ENCODE measurements at places on chromosomes 1 and 21.

- DNase-seq, result no peak
Measured at GRCh38 chr1:33045246-33045645, 8.6 kb upstream of the AK2 start.

DNA sequence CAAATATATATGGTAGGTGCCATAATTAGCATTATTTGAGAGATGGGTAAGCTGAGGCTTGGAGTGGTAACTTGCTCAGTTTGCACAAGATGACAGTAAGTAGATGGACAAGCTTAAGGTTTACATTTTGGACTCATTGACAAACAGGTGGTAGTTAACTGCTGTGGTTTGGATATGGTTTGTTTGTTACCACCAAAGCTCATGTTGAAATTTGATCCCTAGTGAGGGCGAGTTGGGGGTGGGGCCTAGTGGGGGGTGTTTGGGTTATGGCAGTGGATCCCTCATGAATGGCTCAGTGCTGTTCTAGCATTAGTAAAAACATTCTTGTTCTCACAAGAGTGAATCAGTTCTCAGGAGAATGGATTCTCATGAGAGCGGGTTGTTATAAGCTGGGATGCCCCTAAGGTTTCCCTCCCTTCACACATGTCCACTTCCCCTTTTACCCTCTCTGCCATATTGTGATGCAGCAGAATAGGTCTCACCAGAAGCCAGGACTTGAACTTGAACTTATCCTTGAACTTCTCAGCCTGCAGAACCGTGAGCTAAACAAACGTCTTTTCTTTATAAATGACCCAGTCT, 6.6 kb upstream of the PRRX1 start:
- no peak for DNase-seq

DNA sequence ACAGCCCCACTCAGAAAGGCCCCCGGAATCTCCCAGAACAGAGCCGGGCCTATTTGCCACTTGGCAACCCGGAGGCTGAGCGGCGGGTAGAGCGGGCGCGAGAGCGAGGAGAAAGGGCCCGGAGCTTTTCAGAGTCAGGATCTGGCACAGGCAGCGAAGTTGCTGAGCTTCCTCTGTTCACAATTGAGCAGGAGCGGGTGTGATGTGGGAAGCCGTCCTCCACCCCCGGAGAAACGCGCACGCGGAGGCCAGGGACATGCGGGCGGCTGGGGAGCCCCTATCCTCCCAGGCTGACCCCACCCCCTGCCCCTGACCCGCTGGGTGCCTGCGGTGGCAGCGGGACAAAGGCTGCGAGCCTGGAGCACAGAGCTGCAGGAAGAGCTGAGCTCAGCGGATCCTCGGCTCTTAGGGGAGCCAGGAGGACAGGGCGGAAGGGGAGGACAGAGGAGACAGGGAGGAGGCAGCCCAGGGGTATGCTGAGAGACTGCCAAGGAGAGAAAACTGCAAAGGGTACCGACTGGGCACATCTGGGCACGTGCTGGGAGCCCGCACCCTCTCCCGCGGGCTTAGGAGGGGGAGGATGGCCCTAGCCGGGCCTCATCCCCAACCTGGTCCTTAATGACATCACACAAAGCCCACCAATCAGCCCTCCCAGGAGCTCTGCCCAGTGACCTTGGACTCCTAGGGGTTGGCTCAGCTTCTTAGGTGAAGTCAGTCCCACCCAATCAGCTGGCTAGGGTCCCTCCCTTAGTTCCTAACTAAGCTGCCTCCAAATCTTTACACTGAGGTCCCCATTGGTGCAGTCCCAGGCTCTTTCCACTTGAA, 9.3 kb downstream of the KIF21B start:
- no peak for DNase-seq

DNA sequence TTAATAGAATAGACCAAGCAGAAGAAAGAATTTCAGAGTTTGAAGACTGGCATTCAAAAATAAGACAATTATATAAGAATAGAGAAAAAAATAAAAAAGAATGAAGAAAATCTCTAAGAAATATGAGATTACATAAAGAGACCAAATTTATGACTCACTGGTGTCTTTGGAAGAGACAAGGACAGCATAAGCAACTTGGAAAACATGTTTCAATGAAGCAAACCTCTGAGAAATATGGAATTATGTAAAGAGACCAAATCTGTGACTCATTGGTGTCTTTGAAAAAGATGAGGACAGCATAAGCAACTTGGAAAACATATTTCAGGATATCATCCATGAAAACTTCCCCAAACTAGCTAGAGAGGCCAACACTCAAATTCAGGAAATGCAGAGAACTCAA, 60.4 kb upstream of the LYPLAL1 start:
- no peak for DNase-seq

DNA sequence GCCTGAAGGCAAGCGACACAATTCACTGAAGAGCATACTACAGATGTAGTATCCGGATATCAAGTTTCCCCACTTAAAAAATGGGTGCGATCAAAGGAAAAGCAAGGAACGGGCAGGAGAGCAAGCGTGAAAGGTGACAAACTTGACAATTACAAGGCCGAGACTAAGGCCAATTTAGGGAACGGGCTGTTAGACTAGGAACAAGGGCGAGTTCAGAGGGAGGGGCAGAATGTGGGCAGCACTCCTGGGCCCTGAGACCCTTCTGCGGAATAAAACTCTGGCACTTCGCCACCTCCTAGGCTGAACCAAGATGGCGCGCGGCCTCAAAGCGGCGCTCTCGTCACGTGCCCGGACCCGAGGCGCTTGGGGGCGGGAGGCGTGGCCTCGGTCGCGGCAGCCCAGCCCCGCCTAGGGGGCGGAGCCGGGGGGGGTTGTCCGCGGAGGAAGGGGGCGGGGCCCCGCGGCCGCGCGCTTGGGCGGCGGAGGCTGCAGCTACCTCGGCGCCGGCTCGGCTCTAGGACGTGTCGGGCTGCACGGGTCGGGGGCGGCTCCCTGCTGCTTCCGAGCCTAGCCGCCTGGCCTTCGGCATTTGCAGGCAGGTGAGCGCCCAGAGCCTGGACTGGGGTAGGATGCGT, at the start of gene PPFIA4:
Gene PPFIA4 (plus strand): TSS at position 461 of the 635 bp plus-strand sequence. CDS start 12,518 bp downstream, outside the sequence.
- DNase-seq, result peak; percentile 78

DNA sequence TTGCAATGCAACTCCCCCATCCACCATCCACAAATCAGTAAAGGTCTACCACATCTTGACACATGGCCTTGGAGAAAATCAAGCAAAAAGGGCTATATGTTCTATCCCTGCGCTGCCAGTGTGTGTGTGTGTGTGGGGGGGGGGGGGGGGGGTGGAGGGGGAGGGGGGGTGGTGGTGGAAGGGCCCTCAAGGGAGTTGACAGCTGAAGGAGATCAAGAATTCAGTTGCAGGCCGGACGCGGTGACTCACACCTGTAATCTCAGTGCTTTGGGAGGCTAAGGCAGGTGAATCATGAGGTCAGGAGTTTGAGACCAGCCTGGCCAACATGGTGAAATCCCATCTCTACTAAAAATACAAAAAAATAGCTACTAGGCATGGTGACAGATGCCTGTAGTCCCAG, 37.6 kb upstream of the CLIC4 start:
- no peak for DNase-seq

- DNase-seq, result no peak
Measured at GRCh38 chr21:18715606-18716005, 312.0 kb upstream of the TMPRSS15 start.

DNA sequence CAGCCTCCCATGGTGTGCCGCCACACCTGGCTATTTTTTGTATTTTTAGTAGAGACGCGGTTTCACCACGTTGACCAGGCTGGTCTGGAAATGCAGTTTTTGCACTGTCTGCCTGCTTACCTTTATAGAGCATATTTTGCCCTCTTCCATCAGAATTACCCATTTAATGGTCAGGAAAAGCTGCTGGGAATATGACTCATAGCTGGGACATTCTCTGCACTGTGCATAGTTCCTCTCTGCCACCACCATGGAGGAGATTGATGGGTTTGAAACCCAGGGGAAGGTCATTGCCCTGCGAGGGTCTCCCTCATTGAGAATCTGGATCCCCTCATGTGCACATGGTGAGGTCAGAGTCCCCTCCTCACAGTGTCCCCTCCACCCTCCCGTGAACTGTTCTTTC, 32.1 kb downstream of the MX1 start:
- DNase-seq, result no peak

Measured in activated CD4-positive, CD25-positive, alpha-beta regulatory T cell (primary cell).